GM18507 (cell line): ENCODE measurements at places on chromosomes 3 and 15.

DNA sequence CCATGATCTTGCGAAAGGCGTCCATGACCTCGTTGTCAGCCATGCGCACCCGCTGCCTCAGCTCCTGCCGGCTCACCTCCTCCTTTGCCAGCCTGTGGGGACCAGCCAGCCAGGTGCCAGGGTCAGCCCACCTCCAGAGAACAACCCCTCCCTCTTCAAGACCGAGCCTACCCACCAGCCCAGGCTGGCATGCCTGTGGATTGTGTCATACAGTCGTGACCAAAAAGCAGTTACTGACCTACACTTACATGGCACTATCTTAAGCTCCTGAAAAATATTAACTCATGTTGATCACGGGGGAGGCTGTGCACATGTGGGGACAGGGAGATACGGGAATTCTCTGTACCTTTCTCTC, 10.7 kb upstream of the CAMK1 start:
- no peak for DNase-seq

DNA sequence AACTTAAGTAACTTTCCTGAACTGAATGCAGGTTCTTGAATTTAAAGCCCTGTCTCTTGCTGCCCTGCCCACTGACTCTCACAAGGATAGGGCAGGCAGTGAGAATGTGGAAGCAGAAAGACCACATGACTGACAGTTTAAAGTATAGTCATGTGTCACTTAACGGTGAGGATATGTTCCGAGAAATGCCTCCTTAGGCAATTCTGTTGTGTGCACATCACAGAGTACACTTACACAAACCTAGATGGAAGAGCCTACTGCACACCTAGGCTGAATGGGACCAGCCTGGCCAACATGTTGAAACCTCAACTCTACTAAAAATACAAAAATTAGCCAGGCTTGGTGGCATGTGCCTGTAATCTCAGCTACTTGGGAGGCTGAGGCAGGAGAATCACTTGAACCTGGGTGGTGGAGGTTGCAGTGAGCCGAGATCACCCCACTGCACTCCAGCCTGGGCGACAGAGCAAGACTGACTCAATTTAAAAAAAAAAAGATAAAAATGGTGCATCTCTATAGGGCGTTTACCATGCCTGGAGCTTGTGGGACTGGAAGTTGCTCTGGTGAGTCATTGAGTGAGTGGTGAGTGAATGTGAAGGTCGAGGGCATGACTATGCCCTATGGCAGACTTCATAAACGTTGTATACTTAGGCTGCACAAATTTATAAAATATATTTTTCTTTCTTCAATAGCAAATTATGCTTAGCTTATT, 18.9 kb upstream of the COPG1 start:
- no peak for DNase-seq

DNA sequence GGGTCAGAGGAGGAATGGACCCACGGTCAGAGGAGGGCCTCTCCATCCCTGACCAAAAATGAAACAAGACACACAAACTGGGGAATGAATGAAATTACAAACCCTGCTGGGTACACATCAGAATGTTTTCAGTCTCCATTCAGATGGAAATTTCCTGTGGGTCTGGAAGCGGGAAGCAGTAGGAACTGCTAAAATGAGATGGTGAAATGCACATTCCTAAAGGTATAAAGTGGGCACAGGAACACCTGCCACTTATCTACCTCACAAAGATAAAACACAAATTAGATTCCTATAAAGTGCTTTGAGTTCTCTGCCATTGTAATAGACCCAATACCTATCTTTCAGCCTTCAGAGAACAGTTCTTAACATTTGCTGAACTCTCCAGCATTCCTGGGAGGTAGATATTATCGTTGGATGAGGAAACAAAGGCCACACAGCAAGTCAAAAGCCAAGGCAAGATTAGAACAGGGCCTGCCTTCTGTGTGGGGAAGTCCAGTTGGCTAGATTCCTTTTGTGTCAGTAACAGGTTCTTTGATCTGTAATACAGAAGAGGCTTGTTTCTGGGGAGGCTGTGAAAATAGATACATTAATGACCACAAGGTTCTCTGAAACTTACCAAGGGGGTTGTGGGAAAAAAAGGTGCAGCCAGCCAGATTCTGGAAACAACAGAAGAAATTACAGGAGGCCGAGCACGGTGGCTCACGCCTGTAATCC, 98.4 kb downstream of the IGF2BP2 start:
- no peak for DNase-seq

DNA sequence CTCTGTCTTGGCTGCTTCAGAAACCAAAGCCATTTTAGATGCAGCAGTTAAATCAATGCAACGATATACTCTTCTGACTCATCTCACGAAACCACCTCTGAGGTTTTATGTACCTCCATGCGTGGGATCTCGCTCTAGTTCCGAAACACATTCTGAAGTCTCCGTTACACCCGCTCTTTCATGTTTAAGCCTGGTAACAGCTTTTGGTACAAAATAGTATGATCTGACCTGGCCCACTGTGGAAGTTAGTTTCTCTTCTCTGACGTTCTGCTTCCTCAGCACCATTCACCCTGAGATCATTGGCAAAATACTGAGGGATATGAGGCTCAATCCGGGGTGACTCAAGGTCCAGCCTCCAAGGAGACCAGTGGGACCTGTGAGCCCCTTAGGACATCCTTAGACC, 121.9 kb downstream of the TMEM266 start:
- DNase-seq: peak; percentile 48

DNA sequence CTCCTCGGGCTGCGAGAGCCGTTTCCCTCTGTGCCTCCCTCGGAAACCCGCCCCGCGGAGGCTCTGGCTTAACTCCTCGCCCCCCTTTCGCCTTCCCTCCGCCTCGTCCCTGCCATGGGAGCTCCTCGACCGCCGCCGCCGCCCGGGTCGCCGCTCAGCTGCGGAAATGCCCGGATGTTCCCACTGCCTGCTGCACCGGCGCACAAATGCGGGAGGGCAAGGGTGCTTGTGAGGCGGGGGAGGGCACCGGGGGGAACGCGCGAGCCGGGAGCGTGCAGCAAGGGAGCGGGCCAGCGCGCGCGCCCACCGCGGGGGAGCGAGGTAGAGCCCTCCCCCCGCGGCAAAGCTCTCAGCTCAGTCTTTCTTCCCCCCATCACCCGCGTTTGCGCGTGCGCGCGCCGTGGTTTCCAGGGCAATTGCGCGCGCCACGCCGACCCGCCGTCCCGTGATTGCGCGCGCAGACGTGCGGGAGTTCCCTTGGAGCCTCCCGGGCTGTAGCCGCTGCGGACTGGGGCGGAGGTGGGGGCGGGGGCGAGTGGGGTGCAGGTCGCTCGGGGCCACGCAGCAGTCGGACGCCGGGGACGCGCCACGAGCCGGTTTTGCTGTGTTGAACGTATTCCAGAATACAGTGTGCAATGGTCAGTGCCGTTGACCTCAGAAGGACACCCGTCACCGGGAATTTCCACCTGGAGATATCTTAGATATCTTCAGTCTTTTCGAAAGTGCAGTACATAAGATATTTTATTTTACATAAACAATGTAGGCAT, at the start of gene DMXL2:
TSS of gene DMXL2 (minus strand) at position 168 of the 767 bp plus-strand sequence. CDS start 226 bp downstream, outside the sequence.
- DNase-seq: peak; percentile 64

DNA sequence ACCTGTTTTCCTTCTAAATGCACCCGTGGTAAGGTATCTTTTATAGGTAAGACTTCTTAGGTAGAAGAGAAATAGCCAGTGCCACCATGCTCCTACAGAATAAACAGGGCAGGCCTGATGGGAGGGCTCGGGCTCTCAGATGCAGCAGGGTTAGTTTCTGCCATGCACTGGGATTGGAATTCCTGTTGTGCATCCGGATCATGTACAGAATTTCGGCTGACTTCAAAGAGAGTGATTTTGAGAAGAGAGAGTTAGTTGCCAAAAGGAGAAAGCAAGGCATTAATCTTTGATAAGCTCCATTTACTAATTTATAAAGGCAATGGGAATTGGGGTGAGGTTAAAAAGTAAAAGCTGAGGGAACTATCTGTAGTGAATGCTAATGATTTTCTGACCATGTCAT, 211.2 kb downstream of the WDR72 start:
- DNase-seq: no peak

DNA sequence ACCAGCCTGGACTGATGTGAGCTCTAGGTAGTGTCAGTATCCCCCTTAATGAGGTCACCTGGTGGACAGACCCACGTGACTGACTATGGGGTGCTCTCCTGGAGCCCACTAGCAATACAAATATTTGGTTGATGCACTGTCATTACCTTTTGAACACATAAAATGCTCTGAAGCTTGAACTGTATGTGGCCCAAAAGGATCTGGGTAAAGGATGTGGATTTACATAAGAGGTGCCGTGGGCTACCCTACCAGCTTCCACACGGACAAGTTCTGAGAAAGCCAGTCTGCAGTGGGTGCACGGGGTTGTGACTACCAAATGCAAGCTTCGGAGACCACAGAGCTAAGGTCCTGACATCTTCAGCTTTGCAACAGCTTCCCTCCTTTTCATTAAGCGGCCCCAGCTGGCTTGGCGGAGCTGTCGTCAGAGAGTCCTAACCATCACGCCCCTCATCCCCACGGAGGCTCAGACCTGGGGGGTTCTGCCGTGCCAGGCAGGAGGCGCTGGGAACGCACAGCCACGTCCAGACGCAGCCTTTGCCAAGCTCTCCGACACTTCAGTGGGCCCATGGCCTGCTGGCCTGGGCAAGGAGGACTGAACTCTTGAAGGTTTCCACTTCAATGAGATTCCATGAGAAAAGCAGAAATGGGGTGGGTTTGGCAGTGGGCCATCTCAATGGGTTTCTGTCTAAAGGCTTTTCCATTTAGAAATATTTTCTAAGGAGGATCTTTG, 228.3 kb downstream of the ADAMTS17 start:
- no peak for DNase-seq

DNA sequence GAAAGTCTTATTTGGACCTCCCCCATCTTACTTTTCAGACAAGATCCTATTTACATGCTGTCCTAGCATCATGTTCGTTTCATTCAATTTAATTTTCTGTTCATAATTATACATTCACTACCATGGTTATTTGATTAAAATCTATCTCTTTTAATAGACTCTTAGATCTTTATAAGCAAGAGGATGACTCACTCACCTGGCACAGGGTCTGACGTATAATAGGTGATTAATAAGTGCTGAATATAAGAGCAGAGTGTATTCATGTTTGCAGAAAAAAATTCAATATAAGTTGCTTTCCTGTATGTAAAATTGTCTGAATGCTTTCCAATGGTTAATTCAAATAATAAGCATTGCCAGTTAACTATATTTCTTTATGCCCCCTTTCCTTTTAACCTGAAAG, 165.5 kb upstream of the CBLB start:
- no peak for DNase-seq

GRCh38 chr3:188229177-188229576, 75.2 kb downstream of the LPP start:
- no peak for DNase-seq

DNA sequence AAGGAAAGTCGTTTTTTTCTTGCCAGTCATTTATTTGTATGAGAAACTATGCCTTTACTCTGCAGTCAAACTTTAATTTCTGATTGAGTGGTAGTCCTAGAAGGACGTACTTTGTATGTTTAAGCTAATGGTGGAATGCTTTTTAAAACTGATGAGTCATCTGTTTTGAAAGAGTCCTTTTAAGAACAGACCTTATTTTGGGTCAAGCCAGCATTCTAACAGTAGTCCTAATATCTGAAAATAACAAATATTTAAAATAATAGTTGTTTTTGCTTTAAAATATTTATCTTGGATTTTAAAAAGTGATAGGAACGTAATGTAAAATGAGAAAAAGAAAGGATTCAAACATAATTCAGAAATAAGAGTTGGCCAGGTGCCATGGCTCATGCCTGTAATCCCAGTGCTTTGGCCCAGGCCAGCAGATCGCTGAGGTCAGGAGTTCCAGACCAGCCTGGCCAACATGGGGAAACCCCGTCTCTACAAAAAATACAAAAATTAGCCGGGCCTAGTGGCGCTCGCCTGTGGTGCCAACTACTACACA, 1.3 kb upstream of the LRRC58 start:
- DNase-seq: no peak

DNA sequence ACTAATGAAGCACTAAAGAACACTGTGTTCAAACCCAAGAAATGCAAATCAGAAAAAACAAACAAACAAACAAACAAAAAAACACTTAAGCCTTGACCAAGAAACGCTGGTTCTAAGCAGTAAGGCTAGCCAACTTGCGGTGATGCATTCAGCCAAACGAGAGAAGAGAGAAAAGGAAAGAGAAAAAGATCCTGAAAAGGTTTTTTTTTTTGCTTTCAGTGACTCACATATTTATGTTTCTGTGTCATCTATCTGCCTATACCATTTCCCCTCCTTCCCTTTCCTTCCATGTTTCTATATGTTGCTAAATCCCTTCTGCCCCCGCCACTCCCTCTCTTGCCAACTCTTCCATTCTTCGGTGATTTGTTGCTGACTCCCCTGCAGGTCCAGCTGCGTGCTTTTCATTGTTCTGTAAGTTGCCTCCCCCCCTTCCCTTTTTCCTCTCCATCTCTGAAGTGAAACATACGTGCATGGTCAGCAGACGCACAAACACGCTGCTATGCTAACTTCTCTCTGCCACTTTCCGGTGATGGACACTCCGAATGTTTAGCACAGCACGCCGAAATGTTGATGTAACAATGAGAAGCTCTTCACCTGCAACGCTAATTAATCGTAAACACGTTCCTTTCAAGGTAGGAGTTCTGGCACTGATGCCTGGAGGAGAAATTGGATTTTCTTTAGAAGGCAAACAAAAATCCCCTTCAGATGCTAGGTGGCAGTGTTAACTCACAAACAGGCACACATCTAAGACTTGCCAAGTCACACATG, 154.4 kb downstream of the TUSC7 start:
- DNase-seq: no peak

- DNase-seq: no peak
These were observed 52.7 kb downstream of the MITF start for GRCh38 chr3:69791919-69792399.

GRCh38 chr15:96268442-96269204, 61.9 kb upstream of the NR2F2 start:
- no peak for DNase-seq

DNA sequence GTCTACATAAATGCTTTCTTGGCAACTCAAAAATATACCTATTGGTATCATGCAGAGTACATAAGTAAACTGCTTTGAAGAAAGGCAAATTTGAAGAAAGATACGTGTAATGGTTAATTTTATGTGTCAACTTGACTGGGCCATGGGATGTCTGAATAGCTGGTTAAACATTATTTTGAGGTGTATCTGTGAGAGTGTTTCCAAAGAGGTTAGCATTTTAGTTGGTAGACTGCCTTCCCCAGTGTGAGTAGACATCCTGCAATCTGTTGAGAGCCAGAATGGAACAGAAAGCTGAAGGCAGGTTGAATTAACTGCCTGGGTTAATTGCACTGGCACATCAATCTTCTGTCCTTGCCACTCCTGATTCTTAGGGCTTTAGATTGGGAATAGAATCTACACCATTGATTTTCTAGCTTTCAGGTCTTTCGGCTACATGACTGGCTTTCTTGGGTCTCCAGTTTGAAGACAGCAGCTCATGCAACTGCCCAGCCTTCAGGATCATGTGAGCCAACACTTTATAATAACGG, 98.3 kb downstream of the CMSS1 start:
- no peak for DNase-seq

- DNase-seq: no peak
These were observed 12.9 kb downstream of the FBN1 start for GRCh38 chr15:48632651-48633050.

- DNase-seq: no peak
These were observed 337.8 kb upstream of the NR2E3 start for GRCh38 chr15:71472566-71472965.
